Endodermal cell (in vitro differentiated cells): ENCODE measurements at places on chromosomes 1 and 21. TPM values are rescaled to one million over a fixed set of nuclear protein-coding genes. Genes with fewer than 3 reads are reported as not detected.

The TRIM45 gene
- total RNA-seq: 13.4 and 14.7 TPM in 2 replicates

- H3K36me3 ChIP-seq: no peaks in the 10 kb centered on the region
- no peak for DNase-seq
- H3K4me3 ChIP-seq: no peak overlapping the region
- H3K4me1 ChIP-seq: peaks cover 24% of the 10 kb centered on the region
Measured at GRCh38 chr1:147216124-147216523, 9.0 kb downstream of the FMO5 start.

- H3K4me3 ChIP-seq: peak overlapping the region; percentile 28
- H3K4me1 ChIP-seq: peaks cover 4% of the 10 kb centered on the region
- no peak for DNase-seq
- no peak overlapping the region for H3K27ac ChIP-seq
- H3K27me3 ChIP-seq: no peaks in the 10 kb centered on the region
Measured at GRCh38 chr1:193325042-193325441, 138.6 kb upstream of the B3GALT2 start.

- no peak for DNase-seq
- H3K27ac ChIP-seq: no peak overlapping the region
- H3K4me3 ChIP-seq: no peak overlapping the region
- H3K4me1 ChIP-seq: no peaks in the 10 kb centered on the region
- no peaks in the 10 kb centered on the region for H3K36me3 ChIP-seq
Measured at GRCh38 chr1:209692296-209692695, 12.3 kb upstream of the HSD11B1 start.
